ENCODE measurements at places on chromosomes 2 and 18. TPM values are rescaled to one million over a fixed set of nuclear protein-coding genes. Genes with fewer than 3 reads are reported as not detected.
A peak's percentile ranks its signal among the peaks of the same experiment; 100 is the strongest.

DNA sequence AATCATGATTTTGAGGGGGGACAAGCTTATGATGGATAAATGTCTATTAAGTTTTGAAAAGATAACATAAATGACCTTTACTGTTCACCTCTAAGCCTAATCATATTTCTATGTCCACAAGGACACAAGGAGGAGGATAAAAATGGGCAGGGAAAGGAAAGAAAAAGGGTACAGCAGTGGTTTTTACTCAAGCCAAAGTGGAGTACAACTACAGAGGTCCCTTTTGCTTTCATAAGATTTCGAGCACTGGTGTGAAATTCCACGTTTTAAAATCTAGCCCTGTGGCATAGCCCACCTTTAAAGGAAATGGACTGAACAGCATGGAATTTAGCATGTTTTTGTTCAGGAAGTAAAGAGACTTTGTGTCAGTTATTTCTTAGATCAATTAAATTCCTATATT, 19.2 kb downstream of the FN1 start:
- DNase-seq, result no peak

GRCh38 chr2:176166272-176166671, 9.2 kb downstream of the HOXD3 start:
- no peak for DNase-seq

GRCh38 chr2:160299540-160299939, 99.5 kb upstream of the ITGB6 start:
- no peak for DNase-seq

GRCh38 chr2:236637686-236638569, 68.3 kb downstream of the ACKR3 start:
- DNase-seq, result peak; percentile 5

DNA sequence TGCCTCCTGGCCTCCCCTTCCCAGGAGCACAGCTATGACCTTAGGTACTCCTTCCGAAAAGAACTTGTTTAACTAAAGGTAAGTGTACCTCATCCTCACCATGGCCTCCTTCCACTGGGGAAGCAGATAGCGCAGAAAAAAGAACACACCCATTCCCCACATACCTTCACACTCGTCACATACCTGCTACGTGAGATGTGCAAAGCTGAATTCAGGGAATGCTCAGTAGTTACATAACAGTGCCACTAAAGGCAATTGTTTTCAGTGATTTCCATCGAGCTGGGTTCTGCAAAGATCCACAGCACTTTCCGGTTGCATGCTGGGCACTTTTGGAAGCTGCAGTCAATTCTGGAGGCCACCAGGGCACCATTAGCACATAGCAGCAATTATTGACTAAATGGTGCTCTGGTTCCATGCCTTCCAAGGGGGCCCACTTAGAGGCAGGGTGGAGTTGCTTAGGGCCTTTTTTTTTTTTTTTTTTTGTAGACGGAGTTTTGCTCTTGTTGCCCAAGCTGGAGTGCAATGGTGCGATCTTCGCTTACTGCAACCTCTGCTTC, 41.0 kb downstream of the PAX8 start:
- DNase-seq, result no peak

SLC5A7 gene
- polyA plus RNA-seq, result not detected

SERPINB13 gene
- polyA plus RNA-seq, result not detected

KIAA2012 gene
- 0.13 TPM for polyA plus RNA-seq

GRP gene
- polyA plus RNA-seq, result 0.21 TPM
